ENCODE measurements at places on chromosomes 5 and 9.

- no peak for DNase-seq
Measured at GRCh38 chr5:78004559-78004958, 228.4 kb upstream of the TBCA start.

DNA sequence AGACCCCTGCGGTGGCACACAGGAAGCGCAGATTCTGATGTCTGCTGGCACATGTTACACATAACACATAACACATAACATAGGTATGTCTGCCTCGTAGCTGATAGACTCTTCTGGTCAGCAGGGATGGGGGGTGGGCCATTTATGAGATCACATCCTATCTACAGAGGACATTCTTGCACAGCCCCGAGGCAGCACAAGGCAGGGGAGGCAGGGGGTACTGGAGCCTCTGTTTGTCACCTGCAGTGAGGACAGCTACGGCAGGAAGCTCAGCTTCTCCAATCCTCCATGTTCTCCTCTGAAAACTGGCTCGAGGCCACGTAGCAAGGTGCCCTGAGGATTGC is 16.7 kb upstream of the MED10 start:
- DNase-seq = no peak

GRCh38 chr9:37840560-37841194 is 40.1 kb downstream of the DCAF10 start:
- DNase-seq = no peak

DNA sequence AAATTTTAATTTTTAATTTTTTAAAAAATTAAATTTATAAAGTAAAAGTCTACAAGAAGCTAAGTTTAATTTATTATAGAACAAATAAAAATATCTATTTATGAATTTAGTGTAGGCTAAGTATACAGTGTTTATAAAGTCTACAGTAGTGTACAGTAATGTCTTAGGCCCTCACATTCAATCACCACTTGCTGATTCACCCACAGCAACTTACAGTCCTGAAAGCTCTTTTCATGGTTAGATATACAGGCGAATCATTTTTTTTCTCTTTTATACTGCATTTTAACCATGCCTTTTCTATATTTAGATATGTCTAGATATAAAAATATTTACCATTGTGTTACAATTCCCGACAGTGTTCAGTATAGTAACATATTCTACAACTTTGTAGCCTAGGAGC is 55.9 kb downstream of the PCSK1 start:
- no peak for DNase-seq

DNA sequence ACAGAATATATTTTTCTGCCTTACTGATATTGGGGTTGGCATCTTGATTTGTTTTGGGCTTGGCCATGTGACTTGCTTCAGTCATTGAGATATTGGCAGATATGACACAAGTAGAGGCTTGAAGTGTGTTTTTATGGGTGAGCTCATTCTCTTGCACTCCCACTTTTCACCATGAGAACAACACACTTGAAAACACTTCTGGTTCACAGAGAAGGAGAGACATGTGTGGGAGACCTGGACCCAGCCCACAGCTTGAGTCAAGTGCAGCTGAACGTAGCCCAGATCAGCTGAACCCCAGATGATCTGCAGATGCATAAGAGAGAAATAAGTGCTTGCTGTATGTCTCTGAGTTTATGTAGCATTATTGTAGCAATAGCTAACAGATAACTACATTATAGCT is 155.4 kb downstream of the SEMA6A start:
- no peak for DNase-seq

GRCh38 chr5:2403296-2403695 is 348.2 kb downstream of the IRX2 start:
- DNase-seq = no peak

- DNase-seq = no peak
Measured at GRCh38 chr9:111037708-111038330, 451 bp downstream of the LPAR1 start.

- no peak for DNase-seq
Measured at GRCh38 chr9:130565792-130566191, 13.6 kb upstream of the FUBP3 start.

DNA sequence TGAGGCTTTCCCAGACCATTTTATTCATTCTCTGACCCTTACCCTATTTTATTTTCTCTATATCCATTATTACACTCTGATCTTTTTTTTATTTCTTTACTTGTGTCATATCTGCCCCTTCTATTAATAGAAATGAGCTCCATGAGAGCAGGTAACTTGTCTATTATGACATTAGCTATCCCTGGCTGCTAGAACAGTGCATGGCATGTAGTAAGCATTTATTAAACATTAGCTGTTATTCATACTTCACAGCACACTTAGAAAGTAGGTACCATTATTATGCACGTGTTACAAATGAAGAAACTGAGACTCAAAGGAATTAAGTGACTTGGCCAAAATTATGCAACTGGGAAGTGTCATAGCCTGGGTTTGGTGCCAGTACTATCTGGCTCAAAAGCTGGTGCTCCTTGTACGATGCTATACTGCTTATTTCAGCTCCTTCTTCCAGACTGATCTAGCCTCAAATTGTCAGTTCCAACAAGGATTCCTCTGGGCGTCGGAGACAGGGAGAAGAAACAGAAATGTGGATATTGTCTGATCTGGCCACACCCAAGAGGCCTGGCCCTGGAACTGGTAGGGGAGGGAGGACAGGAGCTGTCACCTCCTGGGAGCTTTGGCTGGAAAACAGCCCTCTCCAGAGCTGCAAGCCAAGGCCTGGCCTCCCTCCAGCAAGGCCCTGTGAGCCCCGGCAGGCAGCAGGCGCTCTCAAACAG is 10.8 kb upstream of the NIPAL4 start:
- no peak for DNase-seq

DNA sequence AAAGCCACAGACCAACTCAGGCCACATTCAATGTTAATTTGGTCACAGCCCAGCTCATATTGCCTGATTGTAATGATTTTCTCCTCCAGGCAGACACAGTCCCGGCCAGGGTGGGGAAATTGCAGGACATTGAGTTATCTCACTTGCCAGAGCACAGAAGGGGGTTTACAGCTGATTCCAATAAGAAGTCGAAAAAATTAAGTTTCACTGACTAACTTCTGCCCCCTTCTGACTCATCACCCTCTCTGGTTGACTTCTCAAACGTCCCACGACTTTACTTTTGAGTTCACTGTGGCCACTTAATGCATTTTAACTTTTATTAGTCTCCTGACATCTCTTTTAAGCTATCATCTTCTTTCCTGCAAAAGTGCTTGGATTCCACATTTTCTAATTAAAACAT is 321.4 kb upstream of the WWC1 start:
- no peak for DNase-seq

- DNase-seq = no peak
Measured at GRCh38 chr9:114804505-114804904, 1.3 kb downstream of the TNFSF15 start.

GRCh38 chr9:3675946-3676345 is 150.1 kb upstream of the RFX3 start:
- DNase-seq = no peak

- DNase-seq = no peak
Measured at GRCh38 chr5:170216257-170216864, 16.4 kb upstream of the C5orf58 start.

GRCh38 chr5:68303754-68304420 is 88.3 kb downstream of the PIK3R1 start:
- DNase-seq = no peak

DNA sequence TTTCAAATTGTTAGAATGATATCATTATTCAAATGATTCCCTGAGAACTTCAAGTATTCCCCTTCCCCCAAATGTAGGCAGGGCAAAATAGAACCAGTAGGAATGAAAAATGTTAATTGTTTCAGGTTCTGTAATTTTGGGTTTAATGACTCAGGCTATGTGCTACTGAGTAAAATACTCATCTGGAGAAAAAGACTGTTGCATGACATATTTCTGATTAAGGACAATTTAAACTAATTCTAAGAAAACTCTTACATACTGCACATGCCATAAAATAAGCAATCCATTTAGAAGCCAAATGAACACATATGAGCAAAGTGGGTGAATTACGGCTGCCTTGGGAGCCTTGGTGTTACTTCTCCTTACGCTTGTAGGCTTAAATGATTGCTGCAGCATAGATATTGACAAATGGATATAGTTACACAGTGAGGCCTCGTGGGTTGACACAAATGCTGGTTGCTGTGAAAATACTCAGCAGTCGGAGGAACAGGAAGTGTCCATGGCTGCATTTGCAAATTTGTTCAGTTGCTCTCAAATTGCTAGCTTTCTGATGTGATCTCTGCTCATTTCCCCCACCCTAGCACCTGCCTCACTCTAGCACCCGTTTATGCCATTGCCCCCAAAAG is 174.9 kb upstream of the DMAC1 start:
- no peak for DNase-seq

DNA sequence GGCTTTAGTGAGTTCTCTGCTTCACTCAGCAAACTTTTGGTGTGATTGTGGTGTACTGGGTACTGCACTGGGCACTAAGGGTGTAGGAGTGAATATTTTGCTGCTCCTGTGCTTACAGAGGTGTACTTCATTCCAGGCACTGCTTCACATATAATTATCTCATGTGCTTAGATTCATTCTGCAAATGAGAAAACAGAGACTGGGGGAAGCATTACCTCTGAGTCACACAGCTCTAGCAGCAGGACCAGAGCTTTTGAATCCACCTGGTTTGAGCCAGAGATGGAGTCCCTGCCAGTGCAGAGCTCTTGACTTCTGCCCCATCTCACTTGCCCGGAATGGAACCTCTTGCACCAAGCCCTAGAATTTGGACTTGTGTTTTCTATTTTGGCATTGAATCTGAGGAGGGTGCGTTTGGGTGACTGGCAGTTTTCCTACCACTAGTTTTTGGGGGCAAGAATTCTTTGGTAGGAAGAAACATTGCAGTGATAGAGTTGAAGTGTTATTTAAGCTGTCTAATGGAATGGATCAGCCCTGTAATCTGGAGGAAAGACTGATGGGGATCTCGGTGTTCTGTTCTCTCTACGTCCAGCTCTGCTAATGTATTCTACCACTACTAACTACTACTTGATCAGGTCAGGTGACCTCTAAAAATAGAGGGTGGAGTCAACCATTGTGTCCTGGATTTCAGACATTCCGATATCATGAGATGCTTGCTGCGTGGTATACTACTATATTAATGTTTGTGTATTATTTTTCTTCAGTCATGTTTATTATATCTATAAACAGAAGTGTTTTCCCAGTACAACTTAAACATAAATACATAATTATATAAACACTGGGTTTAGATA is 2.5 kb downstream of the ARHGAP26 start:
- DNase-seq = no peak

DNA sequence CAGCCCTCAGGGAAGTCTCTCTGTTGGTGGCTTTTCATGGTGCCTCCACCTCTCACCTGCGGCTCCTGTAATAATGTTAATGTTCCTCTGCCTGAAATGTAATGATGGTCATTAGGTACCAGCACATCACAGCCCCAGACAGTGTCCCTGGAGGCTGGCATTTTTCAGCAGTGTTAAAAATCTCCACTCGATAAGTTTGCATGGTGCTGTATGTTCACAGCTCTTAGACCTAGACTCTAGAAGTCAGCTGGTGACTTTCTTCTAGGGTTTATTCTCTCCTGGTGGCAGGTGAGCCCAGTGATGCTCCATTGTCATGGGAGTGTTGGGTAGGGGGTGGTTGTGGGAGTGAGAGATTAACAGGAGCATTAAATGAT is 53.1 kb downstream of the GPR107 start:
- no peak for DNase-seq

DNA sequence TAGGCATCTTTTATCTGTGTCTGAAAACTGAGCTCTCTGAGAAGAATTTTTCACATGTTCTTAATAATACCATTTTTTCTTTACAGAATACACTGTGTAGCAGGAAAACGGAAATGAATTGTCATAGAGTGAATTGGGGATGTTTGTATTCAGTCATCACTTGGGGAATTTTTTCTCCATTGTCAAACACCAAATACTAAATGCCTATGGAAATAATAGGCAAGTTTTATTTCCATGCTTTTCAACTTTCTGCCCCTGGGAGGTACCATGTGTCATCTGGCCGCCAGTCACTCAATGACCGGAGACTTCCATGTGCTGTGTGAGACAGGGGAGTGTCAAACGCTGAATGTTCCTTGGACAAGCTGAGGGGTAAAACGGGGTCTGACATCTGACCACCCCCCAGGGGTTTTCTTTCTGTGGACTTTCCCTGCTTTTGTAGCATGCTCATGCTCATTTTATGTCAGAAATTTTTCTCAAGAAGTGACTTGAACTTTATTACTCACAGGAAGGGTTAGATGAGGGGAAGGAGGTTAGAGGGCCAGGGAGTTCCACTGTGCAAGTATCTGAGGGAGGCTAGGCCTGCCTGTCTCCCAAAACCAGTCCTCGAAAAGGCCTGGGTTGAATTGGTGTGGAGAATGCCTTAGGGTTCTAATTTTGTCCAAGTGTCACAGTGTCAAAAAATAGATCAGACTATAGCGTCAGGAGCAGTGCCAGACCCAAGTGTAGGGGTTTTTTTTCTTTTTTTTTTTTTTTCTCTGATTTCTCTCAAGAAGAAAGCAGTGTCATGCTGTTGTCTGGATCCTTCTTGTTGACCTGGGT is 438.6 kb downstream of the AGTPBP1 start:
- DNase-seq = no peak

DNA sequence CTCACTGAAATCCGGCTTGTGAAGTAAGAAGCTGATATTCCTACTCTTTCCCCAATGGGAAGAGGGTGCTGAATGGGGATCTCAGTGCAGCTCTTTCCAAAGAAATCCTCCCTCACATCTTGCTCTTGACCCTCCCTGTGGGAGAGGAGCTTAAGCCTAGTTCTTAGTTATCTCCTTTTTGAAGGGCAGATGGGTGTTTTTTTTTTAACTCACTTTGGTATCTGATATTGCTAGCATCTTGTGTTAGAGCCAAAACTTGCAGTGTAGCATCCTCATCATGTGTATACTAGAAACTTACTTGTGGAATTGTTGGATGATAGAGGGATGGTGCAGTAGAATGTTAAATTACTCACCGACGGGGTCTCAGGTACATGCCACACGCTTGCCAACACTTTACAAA is 90.2 kb downstream of the F2RL2 start:
- DNase-seq = no peak

DNA sequence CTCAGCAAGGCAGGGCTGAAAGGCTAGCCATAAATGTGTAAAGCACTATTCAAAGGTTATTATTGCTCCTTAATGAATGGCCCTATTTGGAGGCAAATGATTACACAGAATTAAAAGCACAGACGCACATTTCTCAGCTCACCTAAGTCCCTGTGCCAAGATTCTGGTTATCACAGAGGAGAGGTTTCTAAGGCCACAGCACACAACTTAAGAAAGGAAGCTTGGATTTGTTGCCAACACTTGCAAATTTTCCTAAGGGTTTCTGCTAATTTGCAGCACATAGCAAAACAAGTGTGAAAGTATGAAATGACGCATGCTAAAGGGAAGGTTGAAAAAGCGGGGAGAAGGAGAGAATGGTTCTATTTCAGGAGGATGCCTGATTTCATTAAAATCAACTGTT is 834.1 kb upstream of the C9orf72 start:
- DNase-seq = no peak
